Renal cortex interstitium (tissue), 15 donors: ENCODE measurements at places on chromosomes 11 and 22. TPM values are rescaled to one million over a fixed set of nuclear protein-coding genes. Genes with fewer than 3 reads are reported as not detected.

The PAAF1 gene
- 36.0 TPM for polyA plus RNA-seq

The OR10D3 gene
- polyA plus RNA-seq, result not detected

The C11orf21 gene
- polyA plus RNA-seq, result 0.82 TPM

The ISX gene
- polyA plus RNA-seq, result 0.23 TPM

The LUZP2 gene
- 1.9 TPM for polyA plus RNA-seq

The LINC01488 gene
- 0.06 TPM for polyA plus RNA-seq

The MCAM gene
- polyA plus RNA-seq, result 55.5 TPM

The YPEL1 gene
- polyA plus RNA-seq, result 16.5 TPM

The OR1S1 gene
- not detected for polyA plus RNA-seq

The RIC3 gene
- 23.0 TPM for polyA plus RNA-seq

The DNAJC24 gene
- polyA plus RNA-seq, result 29.9 TPM

The MS4A3 gene
- 0.80 TPM for polyA plus RNA-seq

The P2RY6 gene
- 1.6 TPM for polyA plus RNA-seq

The WNT11 gene
- 9.5 TPM for polyA plus RNA-seq

The SHANK3 gene
- 13.7 TPM for polyA plus RNA-seq

The JHY gene
- 11.3 TPM for polyA plus RNA-seq

The GLYATL1 gene
- 193 TPM for polyA plus RNA-seq

The MUC6 gene
- 31.8 TPM for polyA plus RNA-seq

The OR5B21 gene
- polyA plus RNA-seq, result not detected

The CABP4 gene
- polyA plus RNA-seq, result 0.26 TPM

The DNAL4 gene
- 38.3 TPM for polyA plus RNA-seq

The MUC5AC gene
- 0.03 TPM for polyA plus RNA-seq

The FOSL1 gene
- polyA plus RNA-seq, result 0.07 TPM

The OR6A2 gene
- 0.03 TPM for polyA plus RNA-seq

The TOMT gene
- polyA plus RNA-seq, result not detected

The THRSP gene
- polyA plus RNA-seq, result 0.16 TPM

The TRIM49D1 gene
- polyA plus RNA-seq, result not detected

The OR2D2 gene
- polyA plus RNA-seq, result not detected

The SLC6A5 gene
- 0.50 TPM for polyA plus RNA-seq

The P2RY2 gene
- polyA plus RNA-seq, result 0.55 TPM

The RIMBP3C gene
- polyA plus RNA-seq, result 0.19 TPM

The PDGFB gene
- polyA plus RNA-seq, result 11.3 TPM

The CADM1 gene
- polyA plus RNA-seq, result 149 TPM

The NXPE1 gene
- not detected for polyA plus RNA-seq

The C11orf91 gene
- polyA plus RNA-seq, result not detected

The ZP1 gene
- not detected for polyA plus RNA-seq

The FAR1 gene
- polyA plus RNA-seq, result 79.0 TPM

The SLC17A6 gene
- polyA plus RNA-seq, result 0.03 TPM

The SMIM38 gene
- polyA plus RNA-seq, result 0.51 TPM

The CD248 gene
- polyA plus RNA-seq, result 60.0 TPM

The CDPF1 gene
- 12.6 TPM for polyA plus RNA-seq

The F2 gene
- polyA plus RNA-seq, result 0.27 TPM

The FOLR3 gene
- polyA plus RNA-seq, result 2.7 TPM

The TREH gene
- polyA plus RNA-seq, result 0.90 TPM
